AG10803 (cell line): ENCODE measurements at places on chromosomes 16 and 17.

DNA sequence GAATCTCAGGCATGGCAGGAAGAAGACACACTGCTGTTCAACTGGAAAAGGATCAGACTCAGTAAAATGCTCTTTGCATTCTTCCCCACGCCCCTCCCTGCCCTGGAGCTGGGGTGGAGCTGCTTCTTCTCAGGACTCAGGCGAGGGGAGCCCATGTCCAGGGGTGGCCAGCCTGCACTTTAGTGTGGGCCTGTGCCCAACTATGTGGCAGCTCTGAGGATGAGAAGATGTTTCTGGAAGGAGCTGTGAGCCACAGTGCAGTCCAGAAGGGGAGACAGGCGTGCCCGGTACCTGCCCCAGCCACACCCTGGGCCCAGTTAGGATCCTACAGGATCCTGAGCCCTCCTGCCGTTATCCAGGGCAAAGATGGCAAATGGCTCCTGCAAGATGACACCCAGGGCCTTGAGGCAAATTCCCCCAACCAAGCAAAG, 120.3 kb downstream of the ANKRD11 start:
- peak; percentile 66 for DNase-seq

GRCh38 chr16:81831722-81832126, 52.6 kb downstream of the PLCG2 start:
- DNase-seq: peak; percentile 12

DNA sequence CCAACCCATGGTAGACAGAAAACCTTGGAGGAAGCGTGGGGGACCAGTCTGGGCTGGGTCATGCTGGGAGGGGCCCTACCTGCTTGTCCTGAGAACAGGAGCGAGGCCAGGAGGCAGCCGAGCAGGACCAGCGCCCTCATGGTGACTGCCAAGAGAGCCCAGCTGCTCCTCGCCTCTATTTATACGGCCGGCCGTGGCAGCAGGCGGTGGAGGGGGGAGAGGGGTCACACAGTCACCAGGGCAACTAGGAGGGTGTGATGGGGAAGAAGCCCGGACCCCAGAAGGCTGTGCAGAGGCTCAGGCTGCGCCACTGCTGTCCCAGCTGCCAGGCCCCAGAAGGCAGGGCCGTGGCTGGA, at the start of gene SRL:
SRL (minus strand) TSS at position 153 of the 356 bp plus-strand sequence; CDS start at position 140, 13 bp downstream.
- DNase-seq: no peak

DNA sequence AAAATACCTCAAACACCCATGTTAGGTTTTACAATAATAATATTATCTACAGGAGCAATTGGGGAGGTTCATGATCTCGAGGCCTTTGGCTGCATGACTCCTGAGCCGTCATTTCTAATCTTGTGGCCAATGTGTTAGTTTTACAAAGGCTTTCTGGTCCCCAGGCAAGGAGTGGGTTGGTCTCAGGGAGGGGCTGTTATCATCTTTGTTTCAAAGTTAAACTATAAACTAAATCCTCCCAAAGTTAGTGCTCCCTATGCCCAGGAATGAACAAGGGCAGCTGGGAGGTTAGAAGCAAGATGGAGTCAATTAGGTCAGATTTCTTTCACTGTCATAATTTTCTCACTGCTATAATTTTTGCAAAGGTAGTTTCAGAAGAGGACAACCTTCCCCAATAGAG, 9.1 kb upstream of the CCL5 start:
- DNase-seq: no peak

GRCh38 chr17:39101091-39101490, 50.3 kb downstream of the PLXDC1 start:
- no peak for DNase-seq

DNA sequence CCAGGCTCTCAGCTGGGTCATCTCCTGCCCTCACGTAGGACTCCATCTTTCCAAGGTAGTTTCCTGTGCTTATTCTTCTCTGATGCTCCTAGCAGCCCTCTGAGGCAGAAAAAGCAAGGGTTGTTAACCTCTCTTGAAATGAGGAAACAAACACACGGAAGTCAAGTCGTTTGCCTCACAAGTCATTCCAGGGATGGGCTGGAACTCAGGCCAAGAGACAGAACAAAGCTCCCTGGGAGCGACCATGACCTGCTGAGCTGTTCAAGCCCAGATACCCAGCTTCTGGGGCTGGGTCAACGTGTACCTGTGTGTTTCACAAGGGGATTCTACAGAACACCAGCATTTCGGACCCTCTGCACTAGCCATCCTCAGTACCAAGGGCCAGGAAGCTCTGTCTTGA, 28.1 kb downstream of the SRL start:
- peak; percentile 21 for DNase-seq

GRCh38 chr17:68455901-68456338, 1.4 kb downstream of the WIPI1 start:
- DNase-seq: peak; percentile 97

DNA sequence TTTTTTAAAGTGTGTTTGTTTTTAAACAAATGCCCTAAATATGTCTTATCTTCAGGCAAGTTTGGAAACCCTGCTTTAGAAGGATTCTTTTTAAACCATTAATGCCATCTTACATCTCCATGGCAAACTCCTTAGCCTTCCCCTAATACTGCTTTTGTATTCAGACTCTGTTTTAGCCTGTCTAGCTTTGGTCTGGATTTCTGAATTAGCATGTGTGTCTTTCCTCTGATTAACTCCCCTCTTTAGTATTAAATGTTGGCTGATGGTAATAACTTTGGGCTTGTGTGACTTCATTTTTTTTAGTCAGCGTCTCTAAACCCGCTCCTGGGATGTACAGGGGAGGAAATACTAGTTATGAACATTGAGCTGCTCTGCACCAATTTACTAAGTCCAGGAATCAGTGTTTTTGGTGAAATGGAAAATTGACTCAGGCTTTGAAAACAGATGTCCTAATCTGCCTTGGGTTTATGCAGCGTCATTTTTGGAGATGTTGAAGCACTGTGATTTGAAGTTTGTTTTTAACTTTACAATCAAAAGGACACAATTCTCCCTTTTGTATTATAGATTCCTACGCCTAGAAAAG, 22.2 kb downstream of the WIPF2 start:
- no peak for DNase-seq

- peak; percentile 54 for DNase-seq
Measured at GRCh38 chr17:68775318-68775717, 174.2 kb upstream of the FAM20A start.

GRCh38 chr16:30092373-30093010, 768 bp upstream of the TBX6 start:
- DNase-seq: peak; percentile 42

DNA sequence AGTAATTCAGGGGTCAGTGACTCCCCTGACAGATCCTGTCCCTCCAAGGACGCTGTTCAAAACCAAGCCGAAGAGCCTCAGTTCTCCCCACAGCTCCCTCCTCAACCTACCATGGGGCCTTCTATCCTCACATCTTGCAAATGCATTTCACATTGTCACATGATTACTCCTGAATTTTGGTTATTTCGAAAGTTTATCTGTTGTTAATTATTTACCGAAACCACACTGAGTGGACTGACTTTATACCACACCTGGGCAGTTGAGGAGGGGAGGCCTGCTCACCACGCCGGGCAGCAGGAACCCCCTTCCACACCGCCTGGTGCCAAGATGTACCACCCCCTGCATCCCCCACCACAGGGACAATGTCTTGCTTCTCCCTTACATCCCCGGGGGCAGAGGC, 4.7 kb downstream of the TIMP2 start:
- DNase-seq: no peak

DNA sequence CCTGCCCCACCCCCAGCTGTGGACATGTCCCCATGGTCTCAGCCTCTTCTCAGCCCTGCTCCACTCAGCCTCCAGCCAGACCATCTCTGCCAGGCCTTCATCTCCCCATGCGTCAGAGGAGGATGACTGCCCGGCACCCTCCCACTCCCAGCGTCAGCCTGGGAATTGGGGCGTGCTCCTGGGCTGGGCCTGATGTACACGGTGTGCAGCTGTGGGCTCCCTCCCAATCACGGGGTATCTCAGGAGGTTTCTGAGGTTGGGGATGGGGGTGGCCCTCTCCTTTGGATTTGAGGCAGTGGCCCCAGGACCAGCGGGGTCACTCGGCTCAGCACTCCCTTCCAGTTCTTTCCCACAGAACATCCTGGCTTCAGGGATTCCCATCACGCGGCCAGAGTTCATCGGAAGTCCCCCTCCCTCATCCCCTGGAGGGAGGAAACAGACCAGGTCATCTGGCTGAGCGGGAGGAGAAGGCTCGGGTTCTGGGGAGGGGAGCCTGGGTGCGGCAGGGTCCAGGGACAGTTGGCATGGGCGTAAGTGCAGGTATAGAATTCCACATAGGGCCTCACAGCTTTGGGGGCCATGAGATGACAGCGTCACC, 36.9 kb downstream of the SOCS3 start:
- peak; percentile 45 for DNase-seq

GRCh38 chr17:80815151-80815681, 176.4 kb upstream of the CHMP6 start:
- DNase-seq: no peak

DNA sequence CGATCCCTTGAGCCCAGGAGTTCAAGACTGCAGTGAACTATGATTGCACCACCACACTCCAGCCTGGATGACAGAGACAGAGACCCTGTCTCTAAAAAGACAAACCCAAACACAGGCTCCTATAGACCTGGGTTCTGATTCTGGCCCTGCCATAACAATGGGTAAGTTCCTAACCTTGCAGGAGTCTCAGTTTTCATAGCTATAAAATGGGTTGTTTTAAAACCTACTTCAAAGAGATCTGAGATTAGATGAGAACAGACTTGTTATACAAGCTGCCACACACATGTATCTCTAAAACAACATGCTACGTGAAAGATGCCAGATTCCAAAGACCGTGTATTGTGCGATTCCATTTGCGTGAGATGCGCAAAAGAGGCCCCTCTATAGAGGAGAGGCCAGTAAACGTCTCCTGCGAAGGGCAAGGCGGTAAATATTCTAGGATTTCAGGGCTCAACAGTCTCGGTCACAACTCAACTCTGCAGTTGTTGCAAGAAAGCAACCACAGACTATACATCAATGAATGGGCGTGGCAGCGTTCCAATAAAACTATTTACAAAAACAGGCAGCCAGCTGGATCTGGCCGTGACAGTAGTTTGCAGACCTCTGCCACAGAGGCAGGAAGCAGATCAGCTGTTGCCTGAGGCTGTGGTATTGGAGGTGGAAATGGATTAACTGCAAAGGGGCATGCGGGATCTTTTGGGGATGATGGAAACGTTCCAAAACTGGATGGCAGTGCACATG, 5.9 kb downstream of the CORO7 start:
- peak; percentile 91 for DNase-seq

GRCh38 chr17:13986855-13987254, 82.4 kb upstream of the COX10 start:
- no peak for DNase-seq

GRCh38 chr17:82528484-82529265, 9.1 kb downstream of the FOXK2 start:
- peak; percentile 74 for DNase-seq

DNA sequence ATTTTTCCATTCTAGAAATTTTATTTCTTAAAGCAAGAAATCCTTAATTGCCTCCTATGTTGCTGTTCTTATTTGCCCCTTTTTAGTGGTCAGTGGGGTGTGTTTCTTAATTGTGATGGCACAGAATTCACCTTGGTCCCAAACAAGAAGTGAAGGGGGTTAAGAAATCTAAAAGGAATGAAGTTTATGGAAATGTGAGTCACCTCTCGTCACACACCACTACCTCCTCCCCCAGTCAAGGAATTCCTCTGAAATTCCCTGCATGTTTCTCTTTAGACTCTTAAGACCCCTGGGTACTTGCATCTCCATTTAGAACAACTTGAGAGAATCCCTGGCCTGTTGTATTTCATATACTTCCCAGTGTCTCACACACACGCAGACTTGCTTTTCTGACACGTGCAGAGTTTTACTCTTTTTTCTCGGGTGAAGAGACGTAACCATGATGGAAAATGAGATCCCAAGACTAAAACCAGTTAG, 247.4 kb downstream of the PRKCA start:
- DNase-seq: peak; percentile 98

DNA sequence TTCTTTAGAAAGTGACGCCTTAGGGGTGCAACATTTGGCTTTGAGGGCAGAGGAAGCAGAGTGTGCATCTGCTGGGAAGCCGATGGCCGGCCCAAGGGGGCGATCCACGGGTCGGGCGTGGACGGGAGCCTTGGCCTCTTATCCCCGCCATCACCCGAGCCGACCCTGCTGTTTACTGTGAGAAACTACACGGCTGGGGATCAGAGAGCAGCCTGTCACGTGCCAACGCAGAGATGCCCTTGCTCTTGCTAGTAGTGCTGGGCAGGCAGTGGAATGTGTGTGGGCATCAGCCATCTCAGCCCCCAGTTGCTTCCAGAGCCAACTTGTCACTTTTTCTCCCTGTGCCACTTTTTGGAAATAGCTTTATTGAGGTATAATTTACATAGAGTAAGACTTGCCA, 26.7 kb upstream of the ITGB4 start:
- DNase-seq: no peak

DNA sequence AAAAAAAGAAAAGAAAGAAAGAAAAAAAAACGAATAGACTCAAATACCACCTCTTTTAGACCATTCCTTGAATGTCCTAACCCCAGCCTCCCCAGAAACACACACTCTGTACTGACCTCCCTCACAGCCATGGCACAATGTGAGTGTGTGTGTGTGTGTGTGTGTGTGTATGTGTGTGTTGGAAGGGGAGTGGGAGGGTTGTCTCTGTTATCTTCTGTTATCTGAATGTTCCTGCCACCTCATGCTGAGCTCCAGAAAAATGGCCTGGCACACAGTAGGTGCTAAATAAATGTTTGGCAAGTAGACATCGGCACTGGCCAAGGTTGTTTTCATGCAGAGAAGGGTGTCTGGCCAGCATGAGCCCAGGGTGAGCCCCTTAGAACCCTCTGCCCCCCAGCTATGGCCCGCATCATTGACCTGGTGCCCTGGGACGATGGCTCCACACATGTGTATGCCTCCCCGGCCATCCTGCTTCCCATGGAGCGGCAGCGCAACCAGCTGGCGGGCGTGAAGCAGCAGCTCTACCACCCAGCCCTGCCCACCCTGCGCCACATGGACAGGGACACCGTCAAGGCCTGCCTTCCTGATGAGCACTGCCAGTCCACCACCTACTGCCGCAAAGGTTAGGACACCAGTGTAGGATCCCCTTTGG, 6.6 kb upstream of the CNGB1 start:
- DNase-seq: no peak

DNA sequence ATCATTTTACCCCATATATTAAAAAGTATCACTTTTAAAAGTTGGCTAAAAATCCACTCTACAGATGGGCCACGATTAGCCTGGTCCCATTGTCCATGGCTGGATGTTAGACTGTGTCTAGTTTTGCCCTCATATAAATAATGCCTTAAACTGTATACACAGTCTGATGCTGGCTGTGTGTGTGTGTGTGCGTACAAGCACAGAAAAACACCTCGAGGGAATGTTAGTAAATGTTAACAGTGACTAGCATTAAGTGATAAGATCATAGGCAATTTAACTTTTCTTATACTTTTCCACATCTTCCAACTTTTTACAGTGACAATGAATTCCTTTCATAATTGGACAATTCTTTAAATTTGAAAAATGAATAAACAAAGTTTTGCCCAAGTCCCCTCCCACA, 8.2 kb downstream of the NOS2 start:
- DNase-seq: no peak

GRCh38 chr16:88715312-88716190, 9.2 kb downstream of the CTU2 start:
- no peak for DNase-seq

GRCh38 chr16:68403704-68404103, 44.6 kb downstream of the SMPD3 start:
- DNase-seq: no peak

- DNase-seq: no peak
Measured at GRCh38 chr17:74532115-74532514, 840 bp upstream of the CD300LB start.

- peak; percentile 73 for DNase-seq
Measured at GRCh38 chr16:49643429-49644144, 212.3 kb downstream of the ZNF423 start.

- DNase-seq: no peak
Measured at GRCh38 chr16:70429888-70430666, 8.8 kb downstream of the ST3GAL2 start.
